ENCODE measurements at places on chromosomes 3 and 15.

DNA sequence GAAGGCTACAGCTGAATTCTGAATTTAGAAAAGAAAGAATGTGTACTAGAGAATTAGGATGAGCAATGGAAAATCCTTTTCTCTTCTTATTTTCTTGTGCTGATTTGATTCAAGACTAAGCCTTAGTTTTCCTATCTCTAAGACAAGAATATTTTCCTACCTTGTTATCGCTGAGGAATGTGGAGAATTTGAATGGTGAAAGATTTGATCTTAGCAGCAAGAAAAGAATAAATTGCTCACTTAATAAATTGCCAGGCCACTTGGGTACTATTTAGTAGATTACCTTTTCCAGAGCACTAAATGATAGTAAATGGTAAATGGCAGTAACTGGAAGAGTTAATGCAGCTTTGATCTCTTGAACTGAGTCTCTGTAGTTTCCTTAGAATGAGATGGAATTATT, 145.7 kb upstream of the MEIS2 start:
- DNase-seq = no peak

- DNase-seq = no peak
Observed at GRCh38 chr3:25040748-25041147, 387.3 kb upstream of the RARB start.

- no peak for DNase-seq
Observed at GRCh38 chr3:113288881-113289280, 77.5 kb downstream of the BOC start.

DNA sequence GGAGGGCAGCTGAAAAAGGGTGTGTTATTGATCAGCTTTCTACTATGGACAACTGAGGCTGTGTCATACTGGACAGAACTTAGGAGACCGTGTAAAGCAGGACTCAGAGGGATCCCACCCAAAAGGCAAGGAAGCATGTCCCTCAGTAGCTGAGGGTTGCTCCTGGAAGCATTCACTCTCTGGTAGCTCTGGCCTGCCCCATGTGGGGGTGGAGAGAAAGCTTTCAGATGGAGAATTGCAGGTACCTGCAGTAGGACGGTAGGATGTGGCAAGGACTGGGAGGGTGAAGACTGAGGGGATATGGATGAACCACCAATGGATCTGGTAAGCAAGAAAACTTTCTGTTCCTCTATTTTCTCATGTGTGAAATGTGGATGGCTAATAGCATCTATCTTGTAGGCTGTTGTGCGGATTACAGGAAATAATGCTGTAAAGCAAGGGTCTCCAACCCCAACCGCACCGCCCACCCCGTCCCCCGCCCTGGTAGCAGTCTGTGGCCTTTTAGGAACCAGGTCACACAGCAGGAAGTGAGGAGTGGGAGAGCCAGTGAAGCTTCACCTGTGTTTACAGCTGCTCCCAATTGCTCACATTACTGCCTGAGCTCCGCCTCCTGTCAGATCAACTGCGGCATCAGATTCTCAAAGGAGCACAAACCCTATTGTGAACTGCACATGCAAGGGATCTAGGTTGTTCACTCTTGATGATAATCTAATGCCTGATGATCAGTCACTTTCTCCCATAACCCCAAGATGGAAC, 157.7 kb upstream of the PROK2 start:
- DNase-seq = no peak
